ENCODE measurements at places on chromosomes 4 and X.

GRCh38 chrX:53249408-53250042 is 24.5 kb upstream of the KDM5C start:
- no peak for DNase-seq

- no peak for DNase-seq
These were observed 165.6 kb downstream of the ATP10D start for GRCh38 chr4:47650584-47651130.

DNA sequence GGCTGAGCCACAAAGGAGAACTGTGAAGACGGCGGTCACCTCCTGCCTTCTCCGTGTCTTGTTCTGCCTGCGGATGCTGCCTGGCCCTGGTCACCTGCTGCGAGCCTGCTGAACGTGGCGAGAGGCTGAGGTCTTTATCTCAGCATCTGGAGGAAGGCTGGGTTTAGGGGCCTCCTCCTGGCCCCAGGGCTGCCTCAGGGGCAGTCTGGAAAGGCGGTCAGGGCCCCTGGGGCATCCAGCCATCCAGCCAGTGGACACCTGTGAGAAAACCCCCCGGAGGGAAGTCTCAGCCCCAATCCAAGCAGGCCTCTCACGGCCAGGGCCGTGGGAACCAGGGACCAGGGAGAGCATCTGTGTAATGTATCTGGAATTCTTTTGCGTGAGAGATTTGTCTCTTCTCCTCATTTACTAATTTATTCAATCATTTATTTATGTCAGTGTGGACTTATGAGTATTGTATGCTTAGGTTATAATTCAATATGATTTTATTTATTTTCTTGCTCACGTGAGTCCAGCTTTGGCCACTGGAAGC is 11.3 kb downstream of the PDE6B start:
- DNase-seq: no peak

DNA sequence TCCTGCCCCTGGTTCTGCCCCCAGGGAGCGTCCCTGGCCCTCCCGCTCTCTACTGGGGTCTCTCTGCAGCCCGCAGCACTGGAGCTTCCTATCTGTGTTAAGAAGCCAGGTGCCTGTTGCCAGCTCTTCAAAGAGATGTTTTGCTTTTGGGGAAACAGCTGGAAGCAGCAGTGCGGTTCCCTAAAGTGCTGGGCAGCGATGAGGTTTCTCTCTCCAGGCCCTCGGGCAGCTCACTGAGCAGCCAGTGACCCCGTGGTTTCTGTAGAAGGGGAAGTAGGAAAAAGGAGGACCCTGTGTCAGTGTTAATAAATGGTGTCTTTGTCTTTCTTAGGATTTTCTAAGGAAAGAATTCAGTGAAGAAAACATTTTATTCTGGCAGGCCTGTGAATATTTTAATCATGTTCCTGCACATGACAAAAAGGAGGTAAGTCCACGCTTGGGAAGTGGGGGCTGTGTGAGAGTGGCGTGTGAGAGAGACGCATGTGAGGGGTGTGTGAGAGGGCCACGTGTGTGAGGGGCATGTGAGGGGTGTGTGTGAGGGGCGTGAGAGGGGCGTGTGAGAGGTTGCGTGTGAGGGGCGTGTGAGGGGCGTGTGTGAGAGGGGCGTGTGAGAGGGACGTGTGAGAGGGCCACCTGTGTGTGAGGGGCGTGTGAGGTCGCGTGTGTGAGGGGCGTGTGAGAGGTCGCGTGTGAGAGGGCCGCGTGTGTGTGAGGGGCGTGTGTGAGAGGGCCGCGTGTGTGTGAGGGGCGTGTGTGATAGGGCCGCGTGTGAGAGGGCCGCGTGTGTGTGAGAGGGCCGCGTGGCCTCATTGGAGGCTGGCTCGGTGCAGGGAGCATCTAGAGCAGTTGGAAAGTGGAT is 27.1 kb upstream of the HGFAC start:
- DNase-seq: peak; percentile 21

GRCh38 chrX:107982356-107982755 is at the start of gene TEX13B:
Gene TEX13B (minus strand): TSS chrX:107982370. CDS start chrX:107982127, 243 bp downstream.
- no peak for DNase-seq

DNA sequence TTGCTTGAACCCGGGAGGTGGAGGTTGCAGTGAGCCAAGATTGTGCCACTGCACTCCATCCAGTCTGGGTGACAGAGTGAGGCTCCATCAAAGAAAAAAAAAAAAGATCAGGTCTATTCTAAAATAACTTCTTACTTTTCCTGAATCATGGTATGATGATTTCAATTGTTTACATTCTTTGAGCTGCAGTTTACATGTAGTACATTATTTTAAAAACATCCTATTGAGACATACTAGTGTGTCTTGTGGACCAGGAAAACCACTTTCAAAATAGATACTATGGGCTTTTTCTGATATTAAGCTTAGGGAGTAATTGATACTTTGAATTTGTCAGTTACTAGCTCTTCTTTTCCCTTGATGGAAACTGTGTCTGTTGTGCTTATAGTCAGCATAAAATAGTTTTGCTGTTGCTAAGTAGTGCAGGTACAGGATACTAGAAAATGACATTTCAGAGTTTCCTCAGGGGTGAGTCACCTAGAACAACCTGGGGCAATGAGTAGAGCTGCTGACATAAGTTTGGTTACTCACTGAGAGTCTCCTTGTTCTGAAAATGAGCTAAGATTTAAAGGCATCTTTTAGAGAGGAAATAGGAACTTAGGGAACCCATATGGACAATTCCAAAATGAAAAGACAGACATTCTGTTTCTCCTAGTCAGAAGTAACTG is 53.2 kb upstream of the C4orf54 start:
- no peak for DNase-seq

DNA sequence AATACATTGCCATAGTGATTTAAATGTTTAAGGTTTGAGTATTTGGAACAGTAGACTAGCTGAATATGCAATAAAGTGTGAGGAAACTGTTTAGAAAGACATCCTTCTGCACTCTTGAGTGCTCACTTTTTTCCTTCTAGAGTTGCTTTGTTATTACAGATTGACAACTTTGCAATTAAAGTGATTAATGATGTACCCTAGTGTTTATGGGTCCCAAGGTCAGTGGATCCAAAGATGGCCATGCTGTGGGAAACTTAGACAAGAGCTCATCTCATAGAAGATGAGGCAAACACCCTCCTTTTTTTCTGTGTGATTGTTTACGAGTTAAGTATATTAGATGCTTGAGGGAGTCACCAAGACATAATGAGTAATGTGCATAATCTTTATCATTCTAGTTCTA is 118.8 kb downstream of the PDLIM5 start:
- no peak for DNase-seq

- no peak for DNase-seq
These were observed 156.0 kb upstream of the TTC29 start for GRCh38 chr4:147101678-147102077.

DNA sequence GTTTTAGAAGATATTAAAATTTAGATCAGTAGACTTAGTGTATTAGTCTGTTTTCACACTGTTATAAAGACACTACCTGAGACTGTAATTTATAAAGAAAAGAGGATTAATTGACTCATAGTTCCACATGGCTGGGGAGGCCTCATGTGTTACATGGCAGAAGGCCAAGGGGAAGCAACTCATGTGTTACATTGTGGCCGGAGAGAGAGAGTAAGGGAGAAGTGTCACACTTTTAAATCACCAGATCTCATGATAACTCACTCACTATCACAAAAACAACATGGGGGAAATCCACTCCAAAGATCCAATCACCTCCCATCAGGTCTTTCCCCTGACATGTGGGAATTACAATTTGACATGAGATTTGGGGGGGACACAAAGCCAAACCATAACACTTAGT is 1159.7 kb upstream of the PCDH7 start:
- DNase-seq: no peak

- no peak for DNase-seq
These were observed 21.9 kb downstream of the FHIP1A start for GRCh38 chr4:151430740-151431457.

GRCh38 chr4:82358847-82359246 is 14.9 kb downstream of the HNRNPD start:
- no peak for DNase-seq

DNA sequence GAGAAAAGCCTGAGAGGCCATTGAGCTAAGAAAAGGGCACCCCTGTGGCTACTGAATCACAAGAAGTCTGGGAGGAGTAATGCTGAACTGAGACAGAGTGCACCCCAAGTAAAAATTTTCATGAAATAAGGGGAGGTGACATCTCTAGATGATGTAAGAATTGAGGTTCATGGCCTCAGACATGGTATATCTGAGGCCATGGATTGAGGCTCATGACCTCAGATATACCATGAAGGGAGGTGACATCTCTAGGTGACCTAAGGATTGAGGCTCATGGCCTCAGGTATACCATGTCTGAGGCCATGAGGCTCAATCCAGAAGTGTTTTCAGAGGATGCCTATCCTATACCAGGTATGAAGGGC is 560.9 kb downstream of the INPP4B start:
- no peak for DNase-seq

GRCh38 chr4:177810220-177810619 is 368.0 kb upstream of the AGA start:
- DNase-seq: no peak

DNA sequence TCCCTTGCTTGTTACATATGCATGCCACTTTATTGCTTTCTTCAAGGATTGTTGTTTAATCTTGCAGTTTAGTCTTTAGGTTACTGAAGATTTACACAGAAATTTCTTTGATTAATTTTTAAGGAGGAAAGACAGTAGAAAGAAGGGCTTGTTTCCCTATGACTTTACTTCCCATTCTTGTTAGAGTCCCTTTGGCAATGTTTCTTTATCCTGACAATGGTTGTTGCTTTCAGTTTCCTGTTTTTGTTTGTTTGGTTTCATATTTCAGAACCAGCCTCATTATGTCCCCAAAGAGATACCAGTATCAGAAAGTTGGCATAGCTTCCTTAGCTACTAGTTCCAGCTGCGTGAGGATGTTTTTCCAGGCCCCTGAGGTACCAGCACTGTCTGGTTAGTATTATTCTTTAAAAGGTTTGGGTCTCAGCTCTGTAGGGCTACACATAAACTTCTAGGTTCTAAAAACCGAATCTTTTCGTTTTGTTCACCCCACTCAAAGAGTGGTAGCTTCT is 61.3 kb upstream of the UNC5C start:
- no peak for DNase-seq

DNA sequence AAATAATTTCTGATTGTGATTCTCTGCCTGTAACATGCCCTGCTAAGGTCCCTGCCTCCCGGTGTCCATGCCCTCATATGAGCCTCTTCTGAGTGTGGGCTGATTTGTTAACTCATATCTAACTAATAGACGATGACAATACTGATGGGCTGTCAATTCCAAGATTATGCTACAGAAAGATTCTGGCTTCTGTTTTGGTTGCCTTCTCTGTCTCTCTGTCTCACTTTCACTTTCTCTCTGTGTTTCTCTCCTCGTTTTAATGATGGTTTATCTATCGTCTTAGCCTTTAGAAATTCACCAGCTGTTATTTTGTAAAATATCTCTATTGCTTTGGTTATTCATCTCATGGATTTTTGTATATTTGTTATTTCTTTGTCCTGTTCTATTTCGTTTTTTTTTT is 312.5 kb upstream of the ANXA10 start:
- no peak for DNase-seq

- no peak for DNase-seq
These were observed 59.8 kb upstream of the RELL1 start for GRCh38 chr4:37745946-37746345.

DNA sequence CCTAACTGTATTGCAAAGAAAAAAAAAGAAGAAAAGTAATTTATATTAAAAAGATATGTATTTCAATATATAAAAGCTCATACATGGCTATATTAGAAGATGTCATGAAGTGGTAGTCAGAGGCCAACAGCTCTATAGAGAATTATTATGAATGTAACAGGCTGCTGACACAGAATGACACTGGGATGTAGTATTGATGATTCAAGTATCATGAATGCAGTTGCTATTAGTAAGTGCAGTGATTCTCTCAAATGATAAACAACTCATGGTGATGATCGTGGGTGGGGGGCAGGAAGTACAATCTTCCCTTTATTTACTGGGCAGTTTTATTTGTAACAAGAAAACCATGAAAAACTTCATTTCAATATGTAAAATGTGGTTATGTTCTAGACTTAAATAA is 124.6 kb downstream of the COL4A6 start:
- DNase-seq: no peak

- DNase-seq: no peak
These were observed 750.2 kb upstream of the HS3ST1 start for GRCh38 chr4:12178614-12179610.

- DNase-seq: no peak
These were observed 49.8 kb downstream of the EDNRA start for GRCh38 chr4:147530723-147531122.

- no peak for DNase-seq
These were observed 42.7 kb downstream of the LHFPL1 start for GRCh38 chrX:112636951-112637581.

DNA sequence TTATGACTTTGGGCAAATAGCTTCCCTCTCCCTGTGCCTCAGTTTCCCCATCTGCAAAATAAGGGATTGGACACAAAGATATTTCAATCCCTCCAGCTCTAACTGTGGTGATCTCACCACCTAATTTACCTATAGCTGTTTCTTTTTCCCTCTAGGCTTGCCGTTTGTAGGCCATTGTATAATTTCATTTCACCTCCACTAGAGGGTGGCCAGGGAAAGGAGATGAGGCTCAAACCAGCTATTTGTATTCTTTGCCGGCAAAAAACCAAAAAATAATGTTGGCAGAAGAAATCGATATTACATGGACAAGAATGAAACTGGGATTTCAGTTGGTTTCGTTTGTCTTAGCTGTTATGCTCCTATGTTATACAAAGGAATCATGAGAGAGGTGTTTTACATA is 36.1 kb upstream of the DOCK11 start:
- no peak for DNase-seq

DNA sequence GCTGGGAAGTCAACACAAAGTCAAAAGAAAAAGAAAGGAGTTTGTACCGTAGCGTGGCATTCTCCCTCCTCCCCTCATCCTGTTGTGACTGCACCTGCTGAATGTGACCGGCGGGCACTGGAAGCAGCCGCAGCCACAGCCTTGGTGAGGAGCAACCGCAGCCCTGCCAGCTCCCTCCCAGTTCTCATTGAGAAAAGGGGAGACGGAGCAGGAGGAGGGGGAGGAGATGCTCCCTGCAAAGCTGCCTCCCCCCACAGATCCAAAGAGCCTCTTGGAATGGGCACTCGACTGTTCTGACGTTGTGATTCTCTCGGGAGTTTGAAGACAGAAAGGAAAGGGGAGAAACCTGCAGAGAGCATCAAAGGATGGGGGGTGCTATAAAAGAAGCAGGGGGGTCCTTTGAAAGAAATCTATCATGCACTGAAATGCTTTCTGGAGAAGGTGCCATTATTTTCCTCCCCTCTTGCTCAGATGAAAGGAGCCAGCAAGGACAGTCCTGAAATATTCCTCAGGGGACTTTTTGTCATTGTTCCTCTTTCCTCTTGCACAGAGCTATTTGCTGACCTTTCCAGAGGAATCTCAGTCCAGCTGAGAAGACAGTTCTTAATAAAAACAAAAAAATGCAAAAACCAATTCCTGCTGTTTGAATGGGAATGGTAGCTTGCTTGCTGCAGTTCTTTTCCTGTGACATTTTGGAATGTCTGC is 429.7 kb downstream of the MAPK10 start:
- peak; percentile 40 for DNase-seq

GRCh38 chr4:71267244-71267643 is 71.6 kb upstream of the SLC4A4 start:
- no peak for DNase-seq
